ENCODE measurements at places on chromosomes 6 and 20.

DNA sequence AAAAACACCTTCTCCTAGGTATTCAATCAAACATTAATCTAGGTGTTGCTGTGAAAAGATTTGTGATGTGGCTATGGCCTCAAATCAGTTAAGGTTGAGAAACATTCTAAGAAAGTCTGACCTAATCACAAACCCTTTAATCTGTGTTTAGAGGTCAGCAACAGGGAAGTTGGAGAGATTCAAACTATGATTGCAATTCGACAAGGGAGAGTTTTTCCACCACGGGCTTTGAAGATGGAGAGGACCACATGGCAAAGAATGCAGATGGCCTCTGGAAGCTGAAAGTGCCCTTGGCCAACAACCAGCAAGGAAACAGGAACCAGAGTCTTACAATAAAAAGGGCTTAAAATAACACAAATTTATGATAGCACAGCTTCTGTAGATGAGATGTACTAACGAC lies 29.6 kb upstream of the LGSN start:
- no peak for DNase-seq

DNA sequence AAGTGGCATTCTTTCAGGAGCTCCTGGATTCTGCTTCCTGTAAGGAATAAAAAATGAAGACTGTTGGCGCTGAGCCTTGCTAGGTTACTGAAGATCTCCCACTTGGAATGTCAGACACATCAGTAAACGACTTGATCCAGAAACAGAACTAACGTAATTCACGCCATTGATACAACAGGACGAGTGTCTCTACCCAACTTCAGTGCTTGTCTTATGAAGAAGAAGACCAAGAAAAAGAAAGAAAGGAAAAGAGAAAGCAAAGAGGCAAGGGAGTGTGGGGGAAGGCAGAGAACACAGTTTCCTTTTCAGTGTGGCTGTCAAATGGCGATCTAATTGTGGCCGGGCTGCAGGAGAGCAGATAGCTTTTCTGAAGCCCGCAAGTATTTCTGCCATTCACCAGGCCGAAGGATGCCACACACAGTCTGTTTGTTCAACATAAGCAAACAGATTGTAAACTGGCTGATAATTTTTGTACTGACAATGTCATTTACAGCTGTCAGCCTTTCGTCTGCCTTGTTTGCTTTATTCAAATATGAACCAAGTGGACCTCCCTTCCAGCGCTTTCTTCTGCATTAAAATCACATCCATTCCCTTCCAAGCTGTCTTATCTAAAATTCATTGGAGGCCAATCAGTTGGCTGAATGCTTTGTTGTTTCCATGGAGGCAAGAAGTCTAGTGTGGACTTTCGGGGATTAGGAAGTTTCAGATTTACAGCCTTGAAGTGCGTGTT lies 180.6 kb downstream of the FOXA2 start:
- DNase-seq: no peak

GRCh38 chr6:38262026-38262425 lies 377.7 kb downstream of the BTBD9 start:
- peak; percentile 92 for DNase-seq

DNA sequence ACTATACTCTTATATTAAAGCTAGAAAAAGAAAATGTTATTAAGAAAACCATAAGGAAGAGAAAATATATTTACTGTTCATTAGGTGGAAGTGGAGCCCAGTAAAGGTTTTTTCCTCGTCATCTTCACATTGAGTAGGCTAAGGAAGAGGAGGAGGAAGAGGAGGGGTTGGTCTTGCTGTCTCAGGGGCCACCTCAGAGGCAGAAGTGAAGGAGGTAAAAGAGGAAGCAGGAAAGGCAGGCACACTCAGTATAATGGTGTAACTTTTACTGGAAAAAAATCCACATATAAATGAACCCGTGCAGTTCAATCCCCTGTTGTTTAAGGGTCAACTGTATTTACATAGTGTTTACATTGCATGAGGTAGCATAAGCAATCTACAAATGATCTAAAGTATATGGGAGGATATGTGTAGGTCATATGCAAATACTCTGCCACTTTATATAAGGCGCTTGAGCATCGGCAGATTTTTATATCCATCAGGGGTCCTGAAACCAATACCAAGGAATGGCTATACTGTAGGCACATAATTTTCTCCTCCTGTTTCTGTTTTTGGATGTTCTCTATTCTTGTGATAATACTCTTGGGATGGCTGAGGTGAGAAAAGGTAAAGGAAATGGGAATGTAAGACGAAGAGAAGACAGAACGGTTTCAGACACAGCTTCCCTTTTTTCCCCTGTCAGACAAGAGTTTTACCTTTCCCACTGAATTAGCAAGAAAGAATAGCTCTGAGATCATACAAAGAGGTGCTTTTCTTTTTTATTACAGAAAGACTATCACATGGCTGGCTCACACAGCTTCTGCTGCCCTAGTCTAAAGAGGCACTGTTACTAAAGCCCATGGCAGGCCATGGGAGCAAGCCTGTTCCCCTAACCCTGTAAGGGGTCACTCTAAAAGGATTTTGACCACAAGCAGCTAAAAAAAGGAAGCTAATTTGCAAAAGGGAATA lies 59.9 kb downstream of the NUDT3 start:
- no peak for DNase-seq

DNA sequence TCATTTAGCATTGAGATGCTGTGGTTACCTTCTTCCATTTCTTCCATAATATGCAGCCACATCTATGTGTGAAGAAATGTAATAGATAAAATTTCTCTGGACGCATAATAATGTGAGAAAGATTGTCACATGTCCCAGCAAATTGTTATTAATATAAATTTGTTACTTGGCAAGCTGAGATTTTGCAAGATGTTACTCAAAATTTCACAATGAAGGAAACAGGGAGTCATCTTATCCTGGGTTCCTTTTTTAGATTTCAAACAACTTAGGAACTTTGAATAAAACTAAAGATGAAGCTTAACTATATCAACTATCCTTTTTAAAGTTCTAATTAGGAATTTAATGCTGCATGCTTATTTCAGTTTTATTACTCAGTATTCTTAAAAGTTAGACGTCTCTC lies 3.6 kb downstream of the ESR1 start:
- no peak for DNase-seq

GRCh38 chr6:15608396-15608795 lies 54.4 kb downstream of the DTNBP1 start:
- DNase-seq: peak; percentile 82

DNA sequence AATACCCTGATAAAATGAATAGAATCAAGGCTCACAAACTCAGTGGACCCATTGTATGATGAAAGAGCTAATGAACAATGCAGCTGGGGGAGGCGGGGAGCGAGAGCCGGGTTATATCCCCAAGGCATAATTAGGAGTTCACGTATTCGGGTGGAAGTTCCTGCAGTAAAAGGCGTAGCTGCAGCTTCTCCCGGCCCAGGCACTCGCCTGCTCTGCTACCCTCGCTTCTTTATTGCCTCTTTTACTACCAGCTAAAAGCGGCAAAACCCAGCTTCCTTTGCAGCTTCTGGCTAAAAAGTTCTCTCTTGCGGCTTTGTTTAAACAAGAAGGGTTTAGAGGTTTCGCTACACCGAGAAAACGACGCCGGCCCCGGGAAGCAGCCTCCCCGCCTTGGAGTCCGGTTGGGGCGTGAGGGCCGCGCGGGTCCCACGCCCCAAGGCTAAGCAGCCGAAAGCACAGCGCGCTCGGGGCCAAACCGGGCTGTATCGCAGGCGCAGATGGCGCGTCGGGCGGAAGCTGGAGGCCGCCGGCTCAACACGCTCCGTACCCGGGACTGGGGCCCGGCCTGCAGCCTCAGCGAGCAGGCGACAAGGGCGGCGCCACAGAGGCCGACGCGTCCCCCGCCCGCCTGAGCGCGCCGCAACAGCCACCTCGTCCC lies 1.6 kb downstream of the ZBTB2 start:
- DNase-seq: peak; percentile 68

GRCh38 chr20:45948261-45948733 lies 13.8 kb downstream of the PCIF1 start:
- DNase-seq: no peak

DNA sequence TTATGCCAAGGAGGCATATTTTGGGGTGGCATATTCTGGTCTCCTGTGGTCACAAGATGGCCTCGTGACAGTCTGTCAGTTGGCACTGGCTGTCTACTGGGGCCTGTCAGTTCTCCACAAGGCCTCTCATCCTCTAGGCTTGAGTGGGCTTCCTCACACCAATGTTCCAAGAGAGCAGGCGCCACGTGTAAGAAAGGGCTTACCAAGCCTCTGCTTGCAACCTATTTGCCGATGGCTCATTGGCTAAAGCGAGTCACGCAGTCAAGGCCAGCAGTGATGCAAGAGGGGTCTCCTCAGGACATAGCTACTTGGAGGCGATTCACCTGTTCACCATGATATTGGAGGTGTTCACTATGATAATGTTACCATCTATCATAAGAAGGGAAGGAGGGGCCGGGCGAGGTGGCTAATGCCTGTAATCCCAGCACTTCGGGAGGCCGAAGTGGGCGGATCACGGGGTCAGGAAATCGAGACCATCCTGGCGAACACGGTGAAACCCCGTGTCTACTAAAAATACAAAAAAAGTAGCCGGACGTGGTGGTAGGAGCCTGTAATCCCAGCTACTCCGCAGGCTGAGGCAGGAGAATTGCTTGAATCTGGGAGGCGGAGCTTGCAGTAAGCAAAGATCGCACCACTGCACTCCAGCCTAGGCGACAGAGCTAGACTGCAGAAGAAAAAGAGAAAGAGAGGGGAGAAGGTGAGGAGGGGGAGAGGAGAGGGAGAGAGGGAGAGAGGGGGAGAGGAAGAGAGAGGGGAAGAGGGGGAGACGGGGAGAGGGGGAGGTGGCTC lies 35.3 kb downstream of the C6orf52 start:
- DNase-seq: no peak

DNA sequence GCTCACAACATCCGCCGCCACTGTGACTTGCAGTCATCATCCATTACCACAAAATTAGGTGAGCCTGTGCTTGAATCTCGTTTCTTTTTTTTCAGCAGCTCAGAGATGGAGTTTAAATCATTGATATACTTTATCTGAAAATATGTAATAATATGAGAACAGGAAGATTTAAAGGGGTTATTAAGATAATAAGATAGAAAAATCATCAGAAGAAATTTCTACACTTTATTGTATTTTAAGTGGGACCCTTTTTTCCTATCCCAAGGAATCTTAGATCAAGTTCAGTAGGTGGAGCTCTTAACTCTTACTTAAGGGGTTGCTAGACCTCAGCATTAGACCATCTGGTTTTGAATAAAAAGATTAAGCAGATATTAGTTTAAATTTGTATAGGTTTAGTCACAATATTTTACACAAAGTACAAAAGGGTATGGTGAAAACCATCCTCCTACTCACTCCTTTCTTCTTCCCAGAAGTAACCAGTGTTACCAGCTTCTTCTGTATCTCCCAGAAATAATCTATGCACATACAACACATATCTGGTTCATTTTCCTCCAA lies 9.4 kb upstream of the NCOA7 start:
- DNase-seq: peak; percentile 45

- no peak for DNase-seq
These were observed 37.9 kb downstream of the COL11A2 start for GRCh38 chr6:33154349-33154748.

- no peak for DNase-seq
These were observed 145.9 kb downstream of the SYNDIG1 start for GRCh38 chr20:24615353-24615752.

GRCh38 chr6:16320533-16321340 lies 82.3 kb downstream of the GMPR start:
- peak; percentile 55 for DNase-seq

GRCh38 chr6:11788043-11788442 lies 9.4 kb upstream of the ADTRP start:
- no peak for DNase-seq

DNA sequence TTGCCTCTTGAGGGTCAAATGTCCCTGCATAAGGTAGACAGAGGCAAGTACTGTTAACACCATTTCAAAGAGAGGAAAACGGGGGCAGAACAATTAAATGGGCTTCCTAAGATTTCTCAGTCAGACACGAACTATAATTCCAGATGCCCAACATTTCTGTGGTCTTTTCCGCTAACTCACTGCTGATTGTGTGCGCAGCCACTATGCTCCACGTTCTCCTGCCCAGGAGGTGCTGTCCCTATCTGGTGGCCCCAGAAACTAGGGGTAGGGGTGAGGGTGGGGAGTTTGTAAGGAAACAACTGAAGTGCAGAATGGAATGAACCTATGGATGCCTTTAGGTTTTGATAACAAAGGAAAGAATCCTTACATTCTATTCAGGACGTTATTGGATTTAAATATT lies 86.1 kb upstream of the BACH2 start:
- DNase-seq: no peak

DNA sequence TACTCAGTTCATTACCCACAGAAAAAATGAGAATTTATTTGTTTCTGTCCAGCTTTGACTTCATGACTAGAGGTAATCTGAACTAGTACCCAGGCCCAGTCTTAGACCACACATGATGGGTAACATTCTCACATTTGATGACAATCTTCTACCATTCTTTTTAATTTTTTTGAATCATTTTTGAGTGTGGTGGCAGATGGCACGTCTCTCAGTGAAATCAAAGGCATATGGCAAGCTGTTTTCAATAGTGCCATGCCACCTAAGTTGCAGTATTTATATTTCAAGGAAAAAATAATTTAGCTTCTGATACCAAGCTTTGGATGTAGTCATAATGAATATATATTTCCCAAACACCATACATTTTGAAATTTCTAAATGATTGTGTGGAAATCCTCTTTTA lies 88.8 kb upstream of the HS3ST5 start:
- no peak for DNase-seq

DNA sequence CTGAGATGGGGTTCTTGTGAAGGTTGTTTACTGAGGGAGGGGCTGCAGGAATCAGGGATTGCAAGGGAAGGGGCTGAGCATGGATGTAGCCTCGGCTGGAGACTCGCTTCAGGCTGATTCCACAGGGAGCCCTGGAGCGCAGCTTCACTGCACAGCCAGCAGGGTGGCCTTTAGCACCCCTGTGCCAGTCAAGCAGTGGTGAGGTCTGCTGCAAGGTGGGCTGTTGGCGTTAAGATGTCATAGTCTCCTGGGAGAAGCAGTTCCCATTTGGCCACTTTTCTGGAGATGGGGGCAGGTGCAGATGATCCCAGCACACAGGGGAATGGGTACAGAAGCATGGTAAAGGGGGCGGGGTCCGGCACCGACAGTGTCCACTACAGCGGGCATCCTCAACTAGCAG lies 126.3 kb downstream of the TOX2 start:
- DNase-seq: no peak
